GM12891 (cell line): ENCODE measurements at places on chromosomes 4 and X.

GRCh38 chr4:168880072-168880675 lies 129.9 kb downstream of the CBR4 start:
- no peak for DNase-seq

DNA sequence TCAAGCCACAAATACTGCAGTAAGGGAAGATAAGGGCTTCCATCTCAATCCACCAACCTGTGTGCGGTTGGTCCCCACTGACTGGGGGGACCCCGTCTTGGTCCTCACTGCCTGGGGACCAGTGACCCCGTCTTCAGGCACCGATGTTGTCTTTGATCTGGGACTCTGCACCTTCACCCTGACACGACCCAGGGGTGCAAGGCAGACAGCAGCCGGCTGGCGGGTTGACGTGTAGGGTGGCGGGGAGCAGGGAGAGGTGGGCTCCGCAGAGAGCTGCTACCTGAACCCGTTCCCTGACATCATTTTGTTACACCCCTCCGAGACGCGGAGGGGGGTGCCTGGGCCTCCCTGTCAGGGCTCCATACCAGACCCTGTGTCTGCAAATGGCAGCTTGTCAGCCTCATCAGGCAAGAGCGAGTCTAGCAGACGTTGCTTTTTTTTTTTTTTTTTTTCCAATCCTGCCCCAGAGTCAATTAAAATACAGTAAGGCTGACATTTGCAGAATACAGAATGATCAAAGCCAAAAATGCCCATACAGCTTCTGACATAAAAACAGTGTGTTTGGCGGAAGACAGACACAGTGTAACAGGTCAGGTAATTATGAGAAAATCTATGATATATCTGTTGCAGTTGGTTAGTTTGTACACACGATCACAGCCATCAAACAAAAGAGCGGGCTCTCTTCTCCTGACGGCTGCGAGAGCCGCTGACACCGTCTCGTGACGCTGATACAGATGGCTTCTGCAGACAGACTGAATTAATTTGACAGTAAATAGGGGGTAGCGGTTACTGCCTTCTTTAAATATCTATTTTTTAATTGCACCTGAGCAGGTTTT lies 118.6 kb downstream of the CRLF2 start:
- no peak for DNase-seq

DNA sequence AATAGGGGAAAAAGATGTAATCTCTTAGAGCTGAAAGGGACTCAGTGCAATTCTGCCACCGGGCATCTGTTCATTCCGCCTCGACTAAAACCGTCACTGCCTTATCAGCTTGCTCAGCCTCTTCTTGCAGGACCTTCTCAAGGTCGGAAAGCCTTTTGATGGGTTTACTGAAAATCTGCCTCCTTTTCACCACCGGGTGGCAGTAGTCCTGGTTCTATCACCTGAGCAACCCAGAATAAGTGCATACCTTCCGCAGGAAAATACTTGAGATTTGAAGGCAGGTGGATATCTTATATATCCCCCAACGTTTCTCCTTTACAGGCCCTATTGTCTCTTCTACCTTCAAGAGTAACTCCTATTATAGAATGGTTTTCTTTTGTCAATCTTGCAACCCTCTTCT lies 103.4 kb upstream of the PAK3 start:
- DNase-seq, result no peak

DNA sequence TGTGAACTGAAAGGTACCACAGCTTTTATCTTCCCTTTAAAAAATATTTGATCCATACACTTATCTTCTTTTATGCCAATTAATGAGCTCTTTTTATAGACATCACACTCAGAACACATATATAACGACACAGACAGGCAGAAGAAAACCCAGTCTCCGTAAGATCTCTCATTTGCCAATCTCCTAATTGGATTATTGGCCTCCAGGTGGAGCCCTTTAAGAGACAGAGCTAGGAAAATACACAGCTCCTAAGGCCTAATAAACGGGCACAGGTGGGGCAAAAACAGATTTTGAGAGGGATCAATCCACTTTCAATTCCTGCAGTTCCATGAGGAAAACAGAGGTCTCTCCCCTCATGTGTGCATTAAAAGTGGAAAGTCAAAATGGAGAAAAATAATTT lies 1495.4 kb downstream of the RPA4 start:
- no peak for DNase-seq

- no peak for DNase-seq
Measured at GRCh38 chr4:188534917-188535316, 395.7 kb downstream of the TRIML1 start.
